ENCODE measurements at places on chromosomes 12 and 14.

GRCh38 chr12:94263905-94264561, 115.7 kb downstream of the PLXNC1 start:
- DNase-seq, result peak; percentile 54

DNA sequence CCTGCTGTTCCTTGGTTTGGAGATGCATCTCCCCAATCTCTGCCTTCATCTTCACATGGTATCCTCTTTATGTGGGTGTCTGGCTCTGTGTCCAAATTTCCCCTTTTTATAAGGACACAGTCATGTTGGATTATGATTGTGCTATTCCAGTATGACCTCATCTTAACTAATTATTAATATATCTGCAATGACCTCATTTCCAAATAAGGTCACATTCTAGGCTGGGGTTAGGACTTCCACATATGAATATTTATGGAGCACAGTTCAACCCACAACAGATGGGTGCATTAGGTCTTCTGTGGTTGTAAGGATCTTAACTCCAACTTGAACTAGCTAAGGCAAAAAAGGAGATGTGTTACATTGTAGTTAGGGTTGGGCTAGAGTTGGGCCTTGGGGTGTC, 69.4 kb downstream of the ADCK1 start:
- peak; percentile 73 for DNase-seq

DNA sequence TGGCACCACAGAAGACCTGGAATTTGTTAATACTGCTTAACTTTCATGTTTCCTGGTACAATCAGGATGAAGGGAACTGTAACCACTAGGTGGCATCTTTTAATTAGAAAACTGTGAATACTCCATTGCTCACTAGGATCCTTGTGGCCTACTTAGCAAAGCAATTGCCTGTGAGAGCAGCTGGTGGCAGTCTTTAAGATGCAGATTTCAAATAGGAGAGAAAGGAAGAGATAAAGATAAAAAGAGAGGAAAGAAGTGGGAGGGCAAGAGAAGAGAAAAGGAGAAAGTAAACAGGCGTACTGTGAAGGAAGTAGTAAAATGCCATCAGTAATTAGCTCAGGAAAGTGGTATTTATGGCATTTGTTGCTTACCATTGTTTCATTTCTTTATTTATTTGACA, 114.5 kb downstream of the RAD51B start:
- DNase-seq, result peak; percentile 73

- peak; percentile 42 for DNase-seq
Measured at GRCh38 chr12:6641131-6641530, 5.4 kb upstream of the LPAR5 start.

- no peak for DNase-seq
Measured at GRCh38 chr12:84738481-84738972, 174.1 kb downstream of the SLC6A15 start.
